ENCODE measurements at places on chromosomes 7 and 10.

DNA sequence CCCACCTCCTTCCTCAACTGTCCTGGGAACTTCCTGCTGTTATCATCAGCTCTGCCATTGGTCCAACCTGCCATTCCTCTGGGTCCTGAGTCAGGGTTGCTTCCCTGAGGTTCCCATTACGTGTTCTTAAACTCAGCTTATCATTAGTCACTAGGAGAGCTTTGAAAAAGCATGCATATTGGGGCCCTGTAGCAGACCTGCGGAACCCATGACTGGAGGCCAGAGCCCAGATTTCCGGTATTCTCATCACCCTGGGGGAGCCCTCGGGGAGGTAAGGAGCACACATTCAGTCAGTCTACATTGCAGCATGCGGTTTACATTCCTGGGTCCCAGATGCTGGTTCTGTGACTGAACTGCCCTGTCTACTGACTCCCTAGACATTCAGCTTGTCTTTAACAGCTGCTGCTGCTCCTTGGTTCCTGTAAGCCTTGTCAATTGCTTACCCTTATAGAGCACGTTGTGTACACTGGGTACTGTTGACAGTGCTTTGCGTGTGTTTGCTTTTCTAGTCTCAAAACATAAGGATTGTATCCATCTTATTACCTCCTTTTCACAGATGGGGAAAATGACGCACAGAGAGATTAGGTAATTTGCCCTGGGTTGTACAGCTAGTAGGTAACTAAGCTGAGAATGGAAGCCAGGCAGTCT, 12.8 kb downstream of the CDHR3 start:
- DNase-seq = no peak

GRCh38 chr7:154903083-154903731, 99.7 kb downstream of the PAXIP1 start:
- no peak for DNase-seq

DNA sequence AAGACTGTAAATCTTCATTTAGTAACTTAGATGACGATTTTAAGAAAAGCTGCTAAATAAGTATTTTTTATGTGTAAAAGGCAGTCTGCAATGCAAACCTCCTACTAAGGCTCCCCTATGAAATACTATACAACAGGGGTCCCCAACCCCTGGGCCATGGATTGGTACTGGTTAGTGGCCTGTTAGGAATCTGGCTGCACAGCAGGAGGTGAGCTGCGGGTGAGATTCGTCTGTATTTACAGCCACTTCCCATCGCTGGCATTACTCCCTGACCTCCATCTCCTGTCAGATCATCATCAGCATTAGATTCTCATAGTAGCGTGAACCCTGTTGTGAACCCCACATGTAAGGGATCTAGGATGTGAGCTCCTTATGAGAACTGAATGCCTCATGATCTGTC, 580.4 kb downstream of the MAGI2 start:
- DNase-seq = no peak

DNA sequence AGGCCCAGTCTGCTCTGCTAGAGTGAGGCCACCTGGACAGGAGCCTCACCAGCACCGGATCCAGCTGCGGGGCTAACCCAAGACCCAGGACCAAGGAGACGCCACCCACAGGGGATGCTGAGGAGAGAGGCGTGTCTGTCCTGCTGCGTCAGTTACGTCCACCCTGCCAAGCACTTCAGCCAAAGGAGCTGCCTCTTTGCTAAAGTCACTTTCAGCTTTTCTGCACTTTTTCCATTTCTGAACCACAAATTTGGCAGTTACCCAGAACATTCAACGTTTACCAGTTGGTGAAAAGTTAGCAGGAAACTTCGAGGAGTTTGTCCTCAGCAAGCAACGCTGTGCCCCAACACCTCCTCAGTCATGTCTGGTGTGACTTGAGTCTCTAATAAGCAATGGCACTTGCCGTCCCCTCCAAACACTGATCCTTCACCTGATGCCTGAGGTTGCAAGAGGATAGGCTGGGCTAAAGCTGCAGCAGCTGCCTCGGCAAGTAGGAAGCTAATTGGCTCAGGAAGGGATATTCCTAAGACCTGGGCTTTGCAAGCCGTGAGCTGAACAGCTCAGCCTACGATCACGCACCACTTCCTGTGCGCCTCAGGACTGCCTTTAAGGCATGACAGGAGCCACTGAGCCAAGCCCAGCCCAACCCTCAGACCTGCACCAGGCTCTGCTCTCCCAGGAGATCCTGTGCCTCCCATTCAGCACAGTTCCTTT, 40.1 kb downstream of the KCNH2 start:
- DNase-seq = no peak

DNA sequence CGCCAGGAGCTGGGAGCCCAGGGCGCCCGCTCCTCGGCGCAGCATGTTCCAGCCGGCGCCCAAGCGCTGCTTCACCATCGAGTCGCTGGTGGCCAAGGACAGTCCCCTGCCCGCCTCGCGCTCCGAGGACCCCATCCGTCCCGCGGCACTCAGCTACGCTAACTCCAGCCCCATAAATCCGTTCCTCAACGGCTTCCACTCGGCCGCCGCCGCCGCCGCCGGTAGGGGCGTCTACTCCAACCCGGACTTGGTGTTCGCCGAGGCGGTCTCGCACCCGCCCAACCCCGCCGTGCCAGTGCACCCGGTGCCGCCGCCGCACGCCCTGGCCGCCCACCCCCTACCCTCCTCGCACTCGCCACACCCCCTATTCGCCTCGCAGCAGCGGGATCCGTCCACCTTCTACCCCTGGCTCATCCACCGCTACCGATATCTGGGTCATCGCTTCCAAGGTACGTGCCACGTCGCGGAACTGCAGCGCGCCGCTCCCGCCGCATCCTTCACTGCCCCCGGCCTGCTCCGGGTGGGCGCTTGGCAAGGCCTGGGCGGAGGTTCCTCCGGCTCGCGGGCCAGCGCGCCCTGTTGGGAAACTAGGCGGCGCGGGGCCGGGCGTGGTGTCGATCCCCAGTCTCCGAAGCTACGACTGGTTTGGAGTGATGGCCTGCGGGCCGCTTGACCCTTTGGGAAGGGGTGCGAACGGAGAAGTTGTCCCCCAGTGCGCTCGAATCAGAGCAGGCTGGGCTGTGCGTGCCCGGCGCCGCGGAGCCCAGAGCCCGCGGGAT, 868 bp downstream of the EMX2 start:
- DNase-seq = no peak

All from effector memory CD8-positive, alpha-beta T cell (primary cell).